ENCODE measurements at places on chromosomes 6 and 20.

DNA sequence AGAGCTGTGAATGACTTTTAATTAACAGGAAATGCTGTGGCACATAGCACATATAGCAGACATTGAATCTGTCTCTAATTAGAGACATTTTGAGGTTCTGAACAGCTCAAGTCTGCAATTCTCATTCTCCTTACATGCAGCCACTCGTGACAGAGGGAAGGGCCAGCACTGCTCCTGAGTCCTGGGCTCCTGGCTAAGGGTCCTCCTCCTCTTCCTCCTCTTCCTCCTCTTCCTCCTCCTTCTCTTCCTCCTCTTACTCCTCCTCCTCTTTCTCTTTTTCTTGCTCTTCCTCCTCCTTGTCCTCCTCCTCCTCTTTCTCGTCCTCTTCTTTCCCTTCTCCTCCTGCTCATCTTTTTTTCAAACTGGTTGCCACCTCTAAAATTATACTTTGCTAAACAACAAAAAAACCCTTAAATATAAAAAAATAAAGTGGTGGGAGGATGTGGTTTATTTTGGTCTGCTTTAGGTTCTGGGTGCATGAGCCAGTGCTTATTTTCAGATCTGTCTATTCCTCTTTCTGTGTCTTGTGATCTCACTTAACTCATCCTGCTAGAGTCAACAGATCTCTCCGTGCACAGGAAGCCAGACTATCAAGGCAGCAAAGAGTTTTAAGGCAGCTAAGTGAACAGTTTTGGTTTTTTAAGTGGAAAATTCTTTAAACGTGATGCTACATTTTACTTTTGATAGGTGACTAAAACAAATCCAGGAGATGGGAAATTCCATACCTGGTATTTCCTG lies 159.3 kb downstream of the CD83 start:
- peak; percentile 5 for DNase-seq

DNA sequence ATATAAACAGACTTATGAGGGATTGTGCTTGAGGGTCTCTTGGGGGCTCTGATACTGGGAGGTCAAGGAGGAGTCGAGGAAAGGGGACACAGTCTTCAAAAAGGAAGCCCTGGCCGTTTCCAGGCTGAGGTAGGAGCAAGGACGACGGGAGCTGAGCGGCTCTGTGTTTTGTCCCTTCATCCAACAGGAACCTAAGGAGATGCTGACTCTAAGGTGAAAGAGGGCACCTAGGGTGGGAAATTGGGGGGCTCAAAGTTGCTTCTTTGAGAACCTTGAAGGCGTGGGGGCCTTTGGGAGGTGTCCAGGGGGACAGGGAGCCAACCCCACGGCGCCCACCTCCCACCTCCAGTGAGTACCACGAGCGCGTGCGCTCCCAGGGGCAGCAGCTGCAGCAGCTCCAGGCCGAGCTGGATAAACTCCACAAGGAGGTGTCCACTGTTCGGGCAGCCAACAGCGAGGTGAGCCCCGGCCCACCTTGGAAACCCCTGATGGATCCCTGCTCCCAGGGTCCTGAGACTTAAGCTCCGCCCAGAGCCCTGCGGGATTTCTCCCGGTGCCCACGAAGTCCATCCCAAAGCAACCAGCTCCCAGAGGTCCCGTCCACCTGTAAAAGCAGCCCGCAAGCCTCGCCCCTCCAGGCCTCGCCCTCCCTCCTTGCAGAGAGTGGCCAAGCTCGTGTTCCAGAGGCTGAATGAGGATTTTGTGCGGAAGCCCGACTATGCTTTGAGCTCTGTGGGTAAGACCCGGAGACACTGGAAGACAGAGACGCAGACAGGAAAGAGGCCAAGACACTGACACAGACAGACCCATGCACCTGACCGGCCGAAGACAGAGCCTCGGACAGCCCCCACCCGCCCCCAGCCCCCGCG lies 2.9 kb downstream of the SPAG4 start:
- DNase-seq = no peak

DNA sequence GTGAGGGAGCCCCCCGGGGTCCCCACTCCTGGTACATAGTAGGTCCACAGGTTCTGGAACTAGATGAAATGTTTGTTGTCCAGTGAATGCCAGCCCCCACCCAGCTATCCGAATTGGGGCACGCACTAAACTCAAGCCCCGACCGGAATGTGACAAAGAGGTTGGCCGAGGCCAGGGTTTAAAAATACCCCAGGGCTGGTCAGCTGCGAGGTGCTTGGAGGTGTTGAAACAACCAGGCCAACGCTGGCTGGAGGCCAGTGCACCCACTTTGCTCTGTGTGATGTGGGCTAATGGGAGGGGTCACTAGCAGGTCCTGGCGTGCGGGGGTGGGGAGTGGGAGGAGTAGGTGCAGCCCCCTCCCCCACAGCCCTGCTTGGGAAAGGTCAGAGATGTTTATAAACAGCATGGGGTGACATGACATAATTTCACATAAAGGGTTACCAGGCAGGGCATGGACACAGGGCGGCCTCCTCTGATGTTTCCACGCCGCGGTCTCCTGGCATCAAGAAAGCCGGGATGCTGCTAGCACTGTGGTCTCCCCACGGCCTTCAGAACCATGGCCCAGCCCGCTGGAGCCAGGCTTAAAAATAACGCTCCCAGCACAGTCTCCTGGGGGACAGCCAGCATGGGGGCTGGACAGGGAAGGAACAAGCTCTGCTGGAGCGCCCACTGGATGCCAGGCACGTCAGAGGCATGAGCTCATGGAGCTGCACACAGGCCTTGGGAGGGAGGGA lies 111.2 kb upstream of the PTPN1 start:
- DNase-seq = no peak

DNA sequence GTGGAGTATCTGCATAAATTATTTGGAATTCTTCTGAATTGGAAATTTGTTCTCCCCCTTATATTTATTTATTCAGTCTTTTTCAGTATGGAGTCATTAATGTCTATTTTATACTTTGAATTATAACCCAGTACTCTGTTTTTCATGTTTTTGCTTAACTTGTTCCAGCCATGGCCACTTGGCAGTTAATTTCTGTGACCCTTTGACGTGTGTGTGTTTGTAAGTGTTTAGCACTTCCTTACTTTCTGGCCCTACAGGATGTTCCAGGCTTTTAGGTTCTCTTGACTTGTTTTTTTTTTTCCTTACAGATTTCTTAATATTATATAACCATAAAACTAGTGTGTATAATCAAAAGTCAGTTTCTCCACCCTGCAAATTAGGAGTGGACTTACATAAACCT lies 24.1 kb downstream of the ENPP1 start:
- no peak for DNase-seq

DNA sequence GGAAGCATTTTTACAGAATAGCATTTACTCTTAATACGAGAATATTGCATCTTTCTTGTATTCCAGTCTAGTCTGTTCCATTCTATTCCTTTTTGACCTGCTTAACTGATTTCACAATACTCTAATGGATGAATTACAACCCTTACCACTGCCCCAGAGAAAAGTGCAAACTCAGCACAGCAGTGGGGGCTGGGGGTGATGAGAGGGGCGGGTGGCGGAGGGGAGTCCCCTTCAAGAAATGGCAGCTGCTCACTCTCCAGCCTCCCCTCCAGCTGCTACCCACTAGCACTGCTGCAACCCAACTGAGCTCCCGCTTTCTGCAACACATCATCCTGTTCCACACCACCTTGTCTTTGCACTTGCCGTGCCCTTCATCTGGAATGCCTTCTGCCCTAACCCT lies 30.1 kb downstream of the PIM1 start:
- no peak for DNase-seq

DNA sequence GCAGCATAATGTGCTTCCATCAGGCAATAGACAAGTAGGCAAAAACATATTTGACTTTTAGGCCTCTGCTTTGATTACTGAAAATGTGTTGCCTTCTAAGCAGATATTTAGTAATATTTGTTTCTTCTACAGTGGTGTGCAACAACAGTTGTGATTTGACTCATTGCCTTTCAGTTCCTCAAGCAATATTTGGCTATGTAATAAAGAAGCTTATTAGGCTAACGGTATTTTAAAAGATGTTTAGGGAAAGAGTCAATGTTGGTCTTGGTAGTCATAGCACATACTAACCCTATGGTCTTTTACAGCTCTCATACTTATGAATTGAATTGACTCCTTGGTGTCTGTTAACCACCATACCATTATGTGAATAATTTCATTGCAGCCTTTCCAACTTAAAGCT lies 124.1 kb downstream of the GRIK2 start:
- DNase-seq = no peak

GRCh38 chr6:18389479-18389878 lies 2.3 kb downstream of the RNF144B start:
- DNase-seq = no peak

- DNase-seq = no peak
Observed at GRCh38 chr6:150276937-150277742, 91.7 kb upstream of the IYD start.

DNA sequence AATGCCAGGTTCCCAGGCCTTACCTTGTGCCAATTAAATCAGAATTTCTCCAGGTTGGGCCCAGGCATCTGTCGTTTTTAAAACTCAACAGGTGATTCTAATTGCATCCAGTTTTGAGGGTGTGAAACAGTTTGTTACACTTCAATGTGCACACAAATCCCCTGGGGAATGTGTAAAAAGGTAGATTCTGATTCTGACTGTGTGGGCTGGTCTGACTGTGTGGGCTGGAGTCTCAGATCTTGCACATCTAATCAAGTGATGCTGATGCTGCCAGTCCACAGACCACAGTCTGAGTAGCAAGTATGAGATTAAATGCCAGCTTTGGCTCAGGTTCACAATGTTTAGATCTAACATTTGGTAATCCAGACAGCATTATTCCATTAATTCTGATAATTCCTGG lies 12.5 kb upstream of the ETV7 start:
- no peak for DNase-seq

DNA sequence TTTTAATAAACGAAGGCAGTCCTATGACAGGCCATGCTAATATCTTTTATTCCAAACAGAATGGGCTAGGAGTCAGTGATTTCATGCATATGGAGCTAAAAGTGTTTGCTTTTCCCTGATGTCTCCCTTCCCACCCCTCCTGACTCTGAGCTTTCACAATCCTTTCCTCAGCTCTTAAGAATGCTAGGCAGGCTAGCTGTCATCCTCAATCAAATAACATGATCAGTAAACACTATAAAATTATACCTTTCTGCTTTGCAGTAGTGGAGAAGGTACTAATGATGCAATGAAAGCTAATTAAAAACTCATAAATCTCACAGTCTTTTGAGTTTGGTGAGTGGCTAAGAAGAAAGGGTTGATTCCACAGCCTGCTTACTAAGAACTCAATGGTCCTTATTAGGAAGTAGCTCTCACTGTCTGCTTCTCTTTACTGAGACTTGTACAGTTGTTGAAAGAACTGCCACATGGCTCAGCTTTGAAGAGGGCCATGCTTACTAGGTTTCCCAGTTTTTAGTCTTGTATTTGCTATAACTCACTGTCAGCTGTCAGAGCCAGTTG lies 250.9 kb upstream of the JAG1 start:
- no peak for DNase-seq

GRCh38 chr6:128696691-128697689 lies 176.6 kb upstream of the PTPRK start:
- no peak for DNase-seq
